Stimulated activated CD4-positive, alpha-beta T cell treated with anti-CD3 and anti-CD28 coated beads, Interleukin-4, amount 100 ng/mL, for 1 hour (primary cell): ENCODE measurements at places on chromosomes 6 and 20.

DNA sequence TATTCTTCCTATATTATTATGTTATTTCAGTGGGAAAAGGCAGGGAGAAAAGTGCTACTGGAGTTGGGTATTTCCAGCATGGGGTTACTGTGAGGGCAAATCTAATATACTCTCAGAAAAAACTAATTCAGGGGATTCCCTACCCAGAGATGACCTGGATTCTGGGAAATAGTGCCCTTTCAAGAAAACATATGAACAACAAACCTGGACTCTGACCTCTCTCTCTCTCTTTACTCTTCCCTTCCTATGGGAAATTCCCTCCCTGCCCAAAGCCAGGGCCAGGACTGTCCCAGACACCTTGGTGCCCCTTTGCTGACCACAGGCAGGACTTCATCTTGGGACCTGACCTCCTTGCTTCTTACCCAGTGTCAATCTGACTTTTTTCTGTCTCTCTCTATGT lies 1.6 kb upstream of the UBD start:
- no peak for DNase-seq

- DNase-seq, result no peak
Measured at GRCh38 chr20:34065260-34065659, 46.8 kb downstream of the EIF2S2 start.

GRCh38 chr6:10743515-10743914 lies 4.1 kb upstream of the TMEM14B start:
- DNase-seq, result no peak

GRCh38 chr6:24859608-24860200 lies 61.0 kb upstream of the ARMH2 start:
- DNase-seq, result no peak

GRCh38 chr6:33418690-33419291 lies 884 bp upstream of the CUTA start:
- DNase-seq, result peak; percentile 39

DNA sequence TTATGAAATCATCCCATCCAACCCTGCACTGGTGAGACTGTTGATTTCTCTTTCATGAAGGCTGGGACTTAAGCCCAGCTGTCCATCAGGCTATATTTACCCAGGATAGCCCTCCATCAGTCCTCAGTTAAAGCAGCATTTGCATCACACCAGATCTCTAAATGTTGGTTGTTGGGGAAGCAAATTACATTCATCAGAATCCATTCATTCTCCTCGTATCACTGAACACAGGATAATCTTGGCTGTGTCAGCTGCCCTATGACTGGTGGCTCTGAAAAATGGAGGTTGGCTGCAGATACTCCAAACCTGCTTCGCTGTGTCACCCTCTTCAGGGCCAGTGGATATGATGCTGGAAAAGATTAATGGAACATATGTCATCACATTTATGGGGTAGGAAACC lies 718.3 kb downstream of the KIF16B start:
- no peak for DNase-seq

- DNase-seq, result no peak
Measured at GRCh38 chr20:33318096-33318429, 35.0 kb downstream of the BPIFB1 start.
